HFF-Myc (cell line): ENCODE measurements at places on chromosomes 13 and 19.

GRCh38 chr19:54029930-54030490, 33.7 kb downstream of the VSTM1 start:
- DNase-seq, result peak; percentile 61

- DNase-seq, result no peak
Measured at GRCh38 chr13:42796747-42797356, 15.5 kb downstream of the FAM216B start.

DNA sequence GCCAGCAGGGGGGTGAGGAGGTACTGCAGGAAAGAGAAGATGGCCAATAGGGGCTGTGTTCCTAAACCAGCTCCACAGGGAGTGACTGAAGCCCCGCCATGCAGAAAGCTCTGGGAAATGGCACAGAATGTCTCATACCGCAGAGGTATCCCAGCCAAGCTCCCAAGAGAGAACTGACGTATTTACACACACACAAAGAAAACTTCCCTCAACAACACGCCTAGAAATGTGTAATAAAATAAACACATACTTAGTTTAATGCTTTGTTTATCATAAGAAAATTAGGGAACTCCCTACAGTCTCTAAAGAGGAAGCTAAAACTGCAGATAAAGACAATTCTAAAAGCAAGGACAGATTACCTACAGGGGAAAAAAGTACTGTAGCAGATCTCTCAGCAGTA, 40.0 kb downstream of the ESD start:
- no peak for DNase-seq

DNA sequence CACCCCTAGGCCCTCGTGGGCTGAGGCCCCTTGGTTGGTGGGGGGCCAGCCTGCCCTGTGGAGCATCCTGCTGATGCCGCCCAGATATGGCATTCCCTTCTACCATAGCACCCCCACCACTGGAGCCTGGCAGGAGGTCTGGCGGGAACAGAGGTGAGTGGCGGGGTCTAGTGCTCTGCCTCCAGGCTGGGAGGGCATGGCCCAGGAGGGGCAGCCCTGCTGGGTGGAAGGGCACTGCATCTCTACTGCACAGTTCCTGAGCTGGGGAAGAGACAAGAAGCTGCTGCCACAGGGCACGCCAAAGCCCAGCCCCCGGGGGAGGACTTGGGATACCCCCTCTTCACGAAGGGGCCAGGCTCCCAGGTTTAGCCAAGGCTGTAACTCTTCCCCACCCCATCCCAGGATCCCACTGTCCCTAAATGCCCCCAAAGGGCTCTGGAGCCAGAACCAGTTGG, 2.4 kb upstream of the KMT2B start:
- no peak for DNase-seq

GRCh38 chr19:40807147-40808020, 8.4 kb downstream of the EGLN2 start:
- no peak for DNase-seq
